Upper lobe of right lung (tissue), 1 donor: ENCODE measurements at places on chromosomes 7 and 10.

- peak within 1 kb of the TSS; percentile 87 for H3K4me3 ChIP-seq
- DNase-seq = peak; percentile 94
- H3K27me3 ChIP-seq = no peaks in the 10 kb centered on the region
- H3K27ac ChIP-seq = peak within 1 kb of the TSS; percentile 91
- H3K4me1 ChIP-seq = peaks cover 23% of the 10 kb centered on the region
- H3K36me3 ChIP-seq = no peaks in the 10 kb centered on the region
Measured at GRCh38 chr7:129952653-129953560, at the start of gene UBE2H. Gene UBE2H, minus strand, starts transcription at chr7:129952960. Its CDS starts 405 bp downstream, at chr7:129952555.

- no peak overlapping the region for H3K4me3 ChIP-seq
- H3K27ac ChIP-seq = no peak overlapping the region
- no peaks in the 10 kb centered on the region for H3K4me1 ChIP-seq
- H3K27me3 ChIP-seq = no peaks in the 10 kb centered on the region
- H3K36me3 ChIP-seq = no peaks in the 10 kb centered on the region
- DNase-seq = no peak
Measured at GRCh38 chr10:77111611-77112550, 525.7 kb downstream of the KCNMA1 start.

DNA sequence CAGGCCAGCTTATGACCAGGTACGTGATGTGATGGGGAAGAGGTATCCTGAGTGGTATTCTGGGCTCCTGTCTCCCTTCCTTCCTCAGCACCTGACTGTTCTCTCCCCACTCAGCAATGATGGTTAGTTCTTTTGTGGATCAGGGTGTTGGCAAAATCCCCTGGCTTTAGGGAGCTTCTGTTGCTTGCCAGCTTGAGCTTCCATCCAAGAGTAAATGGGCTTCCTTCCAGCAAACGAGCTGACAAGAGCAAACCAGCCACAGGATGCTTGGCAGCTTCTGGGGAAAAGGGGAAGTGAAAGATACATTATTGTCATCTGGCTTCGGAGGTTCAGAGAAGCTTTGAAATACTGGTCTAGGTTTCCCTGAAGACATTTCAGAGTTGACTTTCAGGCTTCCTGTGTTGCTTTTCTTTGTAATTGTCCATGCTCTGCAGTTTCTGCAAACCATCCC is 5.2 kb downstream of the DUSP5 start:
- H3K27me3 ChIP-seq = no peaks in the 10 kb centered on the region
- peak overlapping the region; percentile 62 for H3K27ac ChIP-seq
- H3K4me1 ChIP-seq = peaks cover 89% of the 10 kb centered on the region
- peaks cover 14% of the 10 kb centered on the region for H3K36me3 ChIP-seq
- no peak for DNase-seq

DNA sequence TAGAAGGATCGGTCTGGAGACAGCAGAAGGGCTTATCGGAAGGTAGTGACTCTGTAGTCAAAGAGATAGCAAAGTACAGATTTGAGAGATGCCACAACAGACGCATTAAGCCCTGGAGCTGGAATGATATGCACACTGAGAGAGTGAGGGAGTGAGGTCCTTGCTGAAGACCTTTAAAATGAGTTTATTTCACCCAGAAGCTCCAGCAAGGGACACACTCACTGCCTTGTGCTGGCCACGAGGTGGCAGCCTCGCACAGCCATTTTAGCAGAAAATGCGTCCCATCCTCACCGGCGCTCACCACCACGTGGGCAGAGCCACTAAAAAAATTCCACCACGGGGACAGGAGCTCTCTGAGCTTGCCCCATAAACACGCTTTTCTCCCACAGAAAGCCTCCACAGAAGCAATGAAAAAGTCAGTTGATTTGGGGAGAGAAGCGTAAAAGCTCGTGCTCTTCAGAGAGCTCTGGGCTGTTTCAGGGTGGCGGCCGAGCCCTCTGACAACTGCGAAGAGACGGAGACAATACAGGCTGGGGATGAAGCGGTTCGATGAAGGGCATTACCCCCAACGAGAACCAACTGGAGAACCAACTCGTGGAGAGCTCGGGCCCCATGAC is 163.0 kb upstream of the KLF14 start:
- DNase-seq = peak; percentile 86
- H3K27ac ChIP-seq = peak overlapping the region; percentile 37
- H3K36me3 ChIP-seq = peaks cover 54% of the 10 kb centered on the region

- peaks cover 5% of the 10 kb centered on the region for H3K36me3 ChIP-seq
- H3K27me3 ChIP-seq = no peaks in the 10 kb centered on the region
- no peaks in the 10 kb centered on the region for H3K4me1 ChIP-seq
Measured at GRCh38 chr7:149291781-149292461, 29.9 kb downstream of the ZNF783 start.

GRCh38 chr10:23441251-23441650 is 2.4 kb downstream of the OTUD1 start:
- H3K36me3 ChIP-seq = no peaks in the 10 kb centered on the region
- no peak for DNase-seq
- no peaks in the 10 kb centered on the region for H3K27me3 ChIP-seq
- H3K27ac ChIP-seq = peak overlapping the region; percentile 95
- peaks cover 38% of the 10 kb centered on the region for H3K4me1 ChIP-seq
- peak overlapping the region; percentile 79 for H3K4me3 ChIP-seq

- H3K4me1 ChIP-seq = no peaks in the 10 kb centered on the region
- no peak overlapping the region for H3K27ac ChIP-seq
- no peak overlapping the region for H3K4me3 ChIP-seq
- no peaks in the 10 kb centered on the region for H3K27me3 ChIP-seq
- no peaks in the 10 kb centered on the region for H3K36me3 ChIP-seq
Measured at GRCh38 chr7:87127019-87127418, 25.2 kb upstream of the DMTF1 start.

DNA sequence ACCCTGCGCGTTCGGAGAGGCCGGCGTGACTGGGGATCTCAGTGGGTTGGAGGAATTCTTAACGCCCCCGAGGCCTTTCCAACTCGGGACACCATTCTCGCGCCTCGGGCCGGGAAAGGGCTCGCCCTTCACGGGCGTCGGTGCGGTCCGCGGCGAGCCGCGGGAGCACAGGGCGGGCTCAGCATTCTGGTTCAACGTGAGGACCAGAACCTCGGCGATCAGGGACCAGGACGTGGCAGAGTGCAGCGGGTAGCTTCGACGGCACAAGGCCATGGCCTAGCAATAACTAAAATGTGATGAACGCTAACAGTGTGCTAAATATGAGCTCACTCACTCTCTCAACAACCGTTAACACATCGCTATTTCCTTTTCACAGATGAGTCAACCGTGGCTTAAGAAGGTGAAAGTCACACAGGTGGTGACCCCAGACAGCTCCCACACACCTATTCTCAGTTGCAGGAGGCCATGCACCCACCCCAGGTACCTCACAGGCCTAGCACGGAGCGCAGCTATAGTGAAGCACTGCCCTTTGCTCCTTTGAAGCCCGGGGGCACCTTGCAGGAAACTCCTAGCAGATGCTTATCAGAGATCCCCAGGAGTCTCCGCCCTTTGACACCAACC is 4.5 kb upstream of the EMX2 start:
- peak overlapping the region; percentile 14 for H3K4me3 ChIP-seq
- no peak for DNase-seq
- no peak overlapping the region for H3K27ac ChIP-seq
- no peaks in the 10 kb centered on the region for H3K36me3 ChIP-seq
- H3K27me3 ChIP-seq = peaks cover 98% of the 10 kb centered on the region

GRCh38 chr10:62895063-62895462 is 78.9 kb upstream of the EGR2 start:
- DNase-seq = no peak
- H3K36me3 ChIP-seq = no peaks in the 10 kb centered on the region
- no peak overlapping the region for H3K4me3 ChIP-seq

DNA sequence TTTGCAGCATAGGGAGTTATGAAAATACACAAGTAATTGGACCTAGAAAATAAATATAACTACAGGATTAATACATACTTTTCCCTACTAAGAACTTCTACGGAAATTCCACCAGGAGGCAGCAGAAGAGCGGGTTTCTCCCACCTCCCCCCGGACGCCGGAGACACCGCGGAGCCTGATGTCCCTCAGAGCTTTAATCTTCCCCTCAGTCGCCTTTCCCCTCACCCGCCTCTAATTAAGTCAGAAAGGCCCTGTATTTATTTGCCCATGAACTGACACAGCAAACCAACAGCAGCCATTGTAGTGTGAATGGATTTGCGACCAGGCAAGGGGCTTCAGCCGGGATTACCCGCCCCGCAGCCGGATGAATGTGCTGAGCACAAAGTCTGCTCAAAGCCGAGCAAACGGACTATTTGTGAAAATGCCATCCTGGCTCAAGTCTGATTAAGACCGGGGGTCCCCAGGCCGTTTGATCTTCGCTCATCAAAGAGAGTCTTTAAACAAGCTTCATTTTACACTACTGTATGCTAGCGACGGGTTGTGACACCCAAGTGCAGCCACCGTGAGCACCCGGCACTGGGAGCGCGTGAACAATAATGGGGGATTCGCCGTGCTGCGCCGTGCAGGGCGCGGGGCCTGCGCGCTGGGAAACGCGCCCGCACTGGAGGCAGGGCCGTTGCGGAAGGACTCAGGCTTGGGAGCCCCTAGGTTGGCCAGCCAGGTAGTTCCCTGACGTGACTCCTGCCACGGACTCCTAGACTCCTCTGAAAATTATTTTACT is 5.6 kb upstream of the DKK1 start:
- H3K4me1 ChIP-seq = peaks cover 6% of the 10 kb centered on the region
- peak; percentile 71 for DNase-seq
- no peak overlapping the region for H3K27ac ChIP-seq

DNA sequence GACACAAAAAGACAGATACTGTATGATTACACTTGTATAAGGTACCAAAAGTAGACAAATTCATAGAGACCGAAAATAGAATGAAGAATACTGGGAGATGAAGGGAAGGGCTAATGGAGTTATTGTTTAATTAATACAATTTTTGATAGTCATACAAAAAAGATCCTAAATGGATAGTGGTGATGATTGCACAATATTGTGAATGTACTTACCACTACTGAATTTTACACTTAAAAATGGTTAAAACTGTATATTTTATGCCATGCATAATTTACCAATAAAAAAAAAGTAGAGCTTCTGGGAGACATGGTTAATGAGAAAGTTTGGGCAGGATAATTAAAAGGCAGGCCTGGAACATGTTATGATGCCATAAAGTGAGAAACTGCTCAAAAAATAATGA is 119.0 kb downstream of the ZPBP start:
- H3K27me3 ChIP-seq = no peaks in the 10 kb centered on the region
- H3K36me3 ChIP-seq = no peaks in the 10 kb centered on the region
- H3K4me1 ChIP-seq = no peaks in the 10 kb centered on the region
- no peak for DNase-seq

DNA sequence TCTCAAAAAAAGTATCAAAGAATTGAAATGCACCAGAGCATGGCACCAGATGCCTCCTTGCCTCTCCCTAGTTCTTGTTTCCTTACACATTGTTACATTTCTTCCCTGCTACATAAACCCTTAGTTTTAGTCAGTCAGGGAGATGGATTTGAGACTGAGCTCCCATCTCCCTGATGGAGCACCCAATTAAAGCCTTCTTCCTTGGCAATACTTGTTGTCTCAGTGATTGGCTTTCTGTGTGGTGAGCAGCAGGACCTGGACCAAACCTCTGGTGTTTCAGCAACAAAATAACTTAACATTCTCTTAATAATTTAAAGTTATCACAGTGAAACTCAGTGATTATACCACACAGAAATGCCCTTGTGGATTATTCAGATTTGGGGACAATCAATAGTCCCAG is 26.9 kb downstream of the PPP1R3C start:
- DNase-seq = no peak
- H3K27me3 ChIP-seq = no peaks in the 10 kb centered on the region
- peaks cover 12% of the 10 kb centered on the region for H3K4me1 ChIP-seq
- no peak overlapping the region for H3K4me3 ChIP-seq

DNA sequence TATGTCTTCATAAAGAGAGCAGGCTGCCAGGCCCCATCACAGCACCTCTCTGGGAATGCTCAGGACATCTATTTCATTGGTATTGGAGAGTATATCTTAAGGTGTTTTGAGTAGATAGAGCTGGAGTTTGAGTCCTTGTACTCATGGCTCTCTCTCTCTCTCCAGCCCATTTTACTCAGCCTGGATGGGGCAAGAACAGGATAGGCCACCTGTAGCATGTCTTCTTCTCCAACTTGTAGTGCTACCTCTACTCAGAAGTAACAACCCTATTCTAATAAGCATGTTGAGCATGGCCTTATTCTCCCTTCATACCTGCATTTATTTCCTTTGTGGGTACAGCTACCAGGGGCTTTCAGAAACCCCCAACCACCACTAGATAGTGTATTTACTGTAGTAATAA is 21.9 kb downstream of the PRLHR start:
- no peak for DNase-seq
- H3K4me1 ChIP-seq = no peaks in the 10 kb centered on the region
- no peak overlapping the region for H3K4me3 ChIP-seq
- H3K36me3 ChIP-seq = no peaks in the 10 kb centered on the region
- no peaks in the 10 kb centered on the region for H3K27me3 ChIP-seq

GRCh38 chr10:119222537-119222936 is 15.2 kb downstream of the GRK5 start:
- no peaks in the 10 kb centered on the region for H3K27me3 ChIP-seq
- DNase-seq = no peak
- no peak overlapping the region for H3K4me3 ChIP-seq
- peak overlapping the region; percentile 74 for H3K27ac ChIP-seq
- H3K4me1 ChIP-seq = peaks cover 68% of the 10 kb centered on the region

- H3K27me3 ChIP-seq = no peaks in the 10 kb centered on the region
- no peak for DNase-seq
- H3K4me1 ChIP-seq = peaks cover 4% of the 10 kb centered on the region
Measured at GRCh38 chr7:141671705-141672496, 30.1 kb downstream of the DENND11 start.

- peaks cover 19% of the 10 kb centered on the region for H3K4me1 ChIP-seq
- H3K27ac ChIP-seq = peak overlapping the region; percentile 81
- no peaks in the 10 kb centered on the region for H3K36me3 ChIP-seq
- no peak for DNase-seq
Measured at GRCh38 chr10:4051641-4052151, 266.7 kb upstream of the KLF6 start.

- no peaks in the 10 kb centered on the region for H3K4me1 ChIP-seq
- no peak overlapping the region for H3K27ac ChIP-seq
- H3K4me3 ChIP-seq = no peak overlapping the region
Measured at GRCh38 chr7:21330462-21331178, 97.3 kb upstream of the SP4 start.

GRCh38 chr10:116254422-116255155 is 18.4 kb downstream of the GFRA1 start:
- DNase-seq = no peak
- H3K36me3 ChIP-seq = no peaks in the 10 kb centered on the region
- no peak overlapping the region for H3K4me3 ChIP-seq
- no peaks in the 10 kb centered on the region for H3K4me1 ChIP-seq
- H3K27me3 ChIP-seq = no peaks in the 10 kb centered on the region
- no peak overlapping the region for H3K27ac ChIP-seq

- peaks cover 4% of the 10 kb centered on the region for H3K4me1 ChIP-seq
- H3K4me3 ChIP-seq = no peak overlapping the region
- no peak overlapping the region for H3K27ac ChIP-seq
- no peaks in the 10 kb centered on the region for H3K36me3 ChIP-seq
- H3K27me3 ChIP-seq = no peaks in the 10 kb centered on the region
Measured at GRCh38 chr10:24254180-24254579, 45.2 kb downstream of the KIAA1217 start.

DNA sequence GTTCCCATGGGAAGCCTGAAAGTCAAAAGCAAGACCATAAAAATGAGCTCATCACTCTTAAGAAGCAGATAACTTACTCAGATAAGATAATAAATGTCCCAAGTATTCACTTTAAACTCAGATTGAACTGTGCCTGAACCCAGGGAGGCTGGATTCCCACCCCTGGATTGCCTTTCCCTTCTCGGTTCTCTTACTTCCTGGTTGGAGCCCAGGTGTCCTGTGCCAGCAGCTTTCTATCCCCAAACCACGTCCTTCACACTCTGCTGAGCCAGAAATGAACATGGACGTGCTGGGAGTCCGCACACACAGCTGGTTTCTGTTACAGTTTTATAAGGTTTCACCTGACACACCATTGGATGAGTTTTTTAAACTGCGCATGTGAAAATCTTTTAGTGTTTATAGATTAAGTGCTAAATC is 636.2 kb upstream of the IGFBP3 start:
- H3K36me3 ChIP-seq = no peaks in the 10 kb centered on the region
- no peak for DNase-seq
- no peaks in the 10 kb centered on the region for H3K27me3 ChIP-seq
- H3K4me1 ChIP-seq = peaks cover 7% of the 10 kb centered on the region
- H3K4me3 ChIP-seq = no peak overlapping the region
